CD4-positive, alpha-beta T cell treated with Interleukin-15 for 1 hour (primary cell): ENCODE measurements at places on chromosomes 5 and 9.

GRCh38 chr5:123875561-123876275, 363.7 kb downstream of the CSNK1G3 start:
- DNase-seq, result no peak

- DNase-seq, result no peak
Observed at GRCh38 chr5:137142346-137142745, 356.8 kb downstream of the SPOCK1 start.

DNA sequence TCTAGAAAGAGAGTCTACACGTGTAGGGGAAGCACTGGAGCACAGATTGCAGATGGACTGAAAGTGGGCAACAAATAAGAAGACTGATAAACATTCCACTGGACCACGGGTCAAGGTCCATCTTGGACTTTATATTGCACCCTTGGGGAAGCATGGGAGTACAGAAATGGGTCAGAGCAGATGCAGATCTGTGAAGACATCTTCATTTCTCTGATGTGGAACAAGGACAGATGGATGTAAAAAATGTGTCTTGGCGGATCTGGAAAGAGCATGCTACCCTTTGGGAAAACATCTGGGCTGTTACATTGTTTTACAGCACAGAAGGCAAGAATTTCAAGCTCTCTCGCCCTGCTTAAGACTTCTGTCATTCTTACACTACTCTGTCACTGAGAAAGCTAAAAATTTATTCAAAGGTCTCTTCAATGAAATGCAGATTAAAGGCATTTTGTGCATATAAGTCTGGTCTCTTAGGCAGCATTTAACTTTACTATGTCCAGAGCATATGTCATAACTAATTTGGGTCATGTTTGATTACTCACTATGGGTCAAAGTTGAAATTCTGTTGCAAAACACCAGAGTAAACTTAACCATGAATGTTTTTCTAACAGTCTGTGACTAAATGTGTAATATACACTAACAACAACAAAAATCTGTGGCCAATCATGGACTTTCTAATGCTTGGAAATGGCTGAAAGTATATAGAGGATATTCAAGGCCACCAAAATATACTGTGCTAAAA, 756.4 kb upstream of the DMAC1 start:
- no peak for DNase-seq

DNA sequence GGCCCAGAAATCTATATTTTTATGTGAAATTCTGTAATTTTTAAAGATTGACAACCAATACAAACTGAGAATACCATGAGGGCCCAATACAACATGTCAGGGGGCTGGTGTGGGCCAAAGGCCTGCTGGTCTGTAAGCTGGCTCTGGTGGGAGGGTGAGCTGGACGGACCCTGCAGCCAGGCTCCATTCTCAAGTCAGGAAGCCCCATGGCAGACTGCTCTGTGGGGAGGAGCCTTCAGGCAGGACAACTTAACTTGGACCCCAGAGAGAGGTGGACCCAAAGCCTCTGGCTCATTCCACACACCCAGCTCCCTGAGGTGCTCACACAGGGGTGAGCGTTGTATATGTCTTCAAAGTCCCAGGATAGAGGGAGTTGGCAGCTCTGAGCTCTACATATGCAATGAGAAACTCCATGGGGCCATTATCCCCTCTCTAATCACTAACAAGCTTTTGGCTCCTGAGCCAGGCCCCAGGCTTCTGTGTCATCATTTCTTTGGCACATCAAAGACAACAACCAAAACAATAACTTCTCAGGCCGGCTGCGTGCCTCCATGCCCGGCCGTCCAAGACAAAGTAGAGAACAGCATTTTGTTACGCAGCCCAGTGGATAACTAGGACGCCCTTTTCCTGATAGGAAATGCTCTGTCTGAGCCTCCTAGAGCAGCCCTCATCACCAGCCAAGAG, 6.4 kb downstream of the SEPTIN8 start:
- peak; percentile 4 for DNase-seq

GRCh38 chr9:98654247-98654646, 54.5 kb downstream of the GABBR2 start:
- DNase-seq, result no peak

GRCh38 chr5:138508958-138509357, 34.1 kb downstream of the ETF1 start:
- no peak for DNase-seq

DNA sequence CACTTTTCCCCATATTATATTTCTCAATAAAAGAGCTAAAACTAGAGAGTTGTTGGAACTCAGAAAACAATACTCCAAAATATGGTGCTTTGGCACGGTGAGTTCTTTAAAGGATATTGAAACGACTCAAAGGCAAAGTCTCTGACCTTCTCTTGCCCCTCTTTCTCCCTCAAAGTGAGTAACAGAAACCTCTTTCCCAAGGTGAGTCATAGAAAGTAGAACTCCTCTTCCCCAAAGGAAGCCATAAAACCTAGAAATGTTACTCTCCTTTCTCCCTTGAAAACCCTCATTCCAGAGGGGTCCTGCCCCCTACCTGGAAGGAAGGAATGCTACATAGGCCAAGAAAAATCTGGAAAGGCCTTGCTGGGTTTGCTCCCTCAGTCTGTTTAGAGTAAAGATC, 47.5 kb downstream of the RAPGEF6 start:
- DNase-seq, result no peak

DNA sequence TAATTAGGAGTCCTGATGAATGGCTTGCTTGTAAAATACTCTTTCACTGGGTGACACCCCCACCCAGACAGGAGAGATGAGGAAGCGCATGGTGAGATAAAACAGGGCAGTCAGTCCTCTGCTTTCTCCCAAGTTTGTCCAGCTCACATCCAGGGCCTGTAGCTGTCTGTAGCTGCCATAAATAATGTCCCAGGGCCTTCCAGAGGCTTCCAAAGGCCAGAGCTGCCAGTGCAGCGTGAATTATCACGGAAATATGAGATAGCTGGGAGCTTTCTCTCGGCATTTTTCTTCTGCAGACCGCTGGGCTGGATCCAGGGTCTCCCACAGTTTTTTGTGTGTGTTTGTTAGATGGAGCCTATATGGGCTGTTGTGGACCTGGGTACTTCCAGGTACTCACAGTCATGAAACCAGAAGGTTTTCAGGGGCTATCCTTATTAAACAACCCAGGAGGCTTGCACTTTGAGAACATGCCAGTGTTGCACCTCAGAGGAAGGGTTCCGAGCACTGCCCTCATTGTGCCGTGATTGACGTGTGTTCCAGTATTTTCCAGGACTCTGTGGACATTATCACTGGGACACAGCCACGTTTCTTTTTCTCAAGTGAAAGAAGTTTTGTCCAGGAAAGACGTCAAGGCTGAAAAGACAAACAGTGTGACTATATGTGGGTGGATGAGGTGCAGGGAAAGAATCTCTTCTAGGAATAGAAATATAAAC, 117.5 kb downstream of the FGF1 start:
- DNase-seq, result no peak

- DNase-seq, result no peak
Observed at GRCh38 chr9:109907400-109907799, 127.4 kb downstream of the PALM2AKAP2 start.

- no peak for DNase-seq
Observed at GRCh38 chr9:101201630-101202029, 173.1 kb downstream of the PLPPR1 start.

- DNase-seq, result no peak
Observed at GRCh38 chr9:132027752-132028663, 51.7 kb downstream of the MED27 start.

DNA sequence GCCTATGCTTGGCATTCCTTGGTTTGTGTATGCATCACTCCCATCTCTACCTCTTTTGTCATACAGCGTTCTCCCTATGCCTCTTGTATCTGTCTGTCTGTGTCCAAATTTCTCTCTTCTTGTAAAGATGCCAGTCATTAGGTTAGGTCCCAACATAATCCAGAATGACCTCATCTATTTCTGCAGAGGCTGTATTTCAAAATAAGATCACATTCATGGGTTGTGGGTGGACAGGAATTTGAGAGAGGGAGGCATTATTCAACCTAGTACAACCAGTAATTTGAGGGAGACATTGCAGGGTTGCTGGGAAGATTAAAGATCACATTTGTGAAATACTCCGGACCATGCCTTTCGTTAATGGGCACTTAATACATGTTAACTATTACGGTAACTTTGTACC, 155.0 kb downstream of the MAN2A1 start:
- DNase-seq, result no peak

- DNase-seq, result no peak
Observed at GRCh38 chr9:109792951-109793546, 13.1 kb downstream of the PALM2AKAP2 start.

DNA sequence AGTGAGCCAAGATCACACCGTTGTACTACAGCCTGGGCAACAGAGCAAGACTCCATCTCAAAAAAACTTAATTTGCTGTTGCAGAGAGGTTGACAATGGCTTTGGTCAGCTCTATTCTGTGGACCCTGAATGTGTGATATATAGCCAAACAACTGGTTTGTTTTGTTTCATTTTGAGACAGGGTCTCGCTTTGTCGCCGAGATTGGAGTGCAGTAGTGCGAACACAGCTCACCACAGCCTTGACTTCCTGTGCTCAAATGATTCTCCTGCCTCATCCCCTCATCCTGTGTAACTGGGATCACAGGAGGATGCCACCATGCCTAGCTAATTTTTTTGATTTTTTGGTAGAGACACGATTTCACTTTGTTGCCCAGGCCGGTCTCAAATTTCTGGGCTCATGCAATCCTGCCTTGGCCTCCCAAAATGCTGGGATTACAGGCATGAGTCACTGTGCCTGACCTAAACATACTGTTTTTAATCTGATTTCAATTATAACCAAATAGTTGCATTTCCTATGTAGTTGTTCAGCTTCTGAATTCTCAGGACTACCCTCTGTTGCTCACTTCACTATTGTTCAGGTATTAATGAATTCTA, 9.8 kb downstream of the RNF183 start:
- DNase-seq, result no peak

GRCh38 chr9:89996116-89996515, 391.3 kb downstream of the GADD45G start:
- DNase-seq, result no peak
